Activated CD4-positive, alpha-beta T cell treated with anti-CD3 and anti-CD28 coated beads, Interleukin-2, amount 50 U/mL, for 16 hours (primary cell): ENCODE measurements at places on chromosomes 3 and 15.

GRCh38 chr3:196931828-196932587, 10.3 kb downstream of the NCBP2 start:
- no peak for DNase-seq

GRCh38 chr3:151351219-151351618, 21.9 kb upstream of the P2RY13 start:
- DNase-seq = no peak

GRCh38 chr3:3800685-3801493, 1.7 kb downstream of the LRRN1 start:
- no peak for DNase-seq

DNA sequence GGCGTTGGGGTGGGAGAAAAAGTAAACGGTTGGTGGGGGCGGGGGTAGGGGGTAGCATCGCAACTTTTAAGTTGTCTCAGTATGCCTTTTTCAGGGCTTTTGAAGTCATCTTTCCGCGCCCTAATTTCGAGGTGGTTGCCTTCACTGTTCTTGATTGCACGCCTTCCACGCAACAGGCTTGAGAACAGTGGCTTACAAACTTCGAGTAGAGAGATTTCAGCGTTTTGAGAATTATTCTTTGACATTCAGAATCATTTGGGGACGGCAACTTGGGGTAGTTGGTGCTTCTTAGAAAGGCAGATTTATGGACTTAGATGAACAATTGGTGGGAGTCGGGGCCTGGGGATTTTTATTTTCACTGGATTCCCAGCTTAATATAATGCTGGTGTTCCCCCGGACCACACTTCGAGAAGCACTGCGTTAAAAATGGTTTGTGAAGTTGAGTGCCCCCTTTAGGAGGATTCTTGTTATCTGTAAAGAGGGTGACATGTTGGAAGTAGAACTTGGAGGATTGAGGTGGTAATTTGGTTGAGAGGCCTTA, 880 bp downstream of the PPP4R2 start:
- peak; percentile 62 for DNase-seq

GRCh38 chr3:65600888-65601287, 437.8 kb downstream of the MAGI1 start:
- DNase-seq = no peak

- DNase-seq = no peak
Measured at GRCh38 chr3:53074366-53074696, 28.5 kb upstream of the SFMBT1 start.

DNA sequence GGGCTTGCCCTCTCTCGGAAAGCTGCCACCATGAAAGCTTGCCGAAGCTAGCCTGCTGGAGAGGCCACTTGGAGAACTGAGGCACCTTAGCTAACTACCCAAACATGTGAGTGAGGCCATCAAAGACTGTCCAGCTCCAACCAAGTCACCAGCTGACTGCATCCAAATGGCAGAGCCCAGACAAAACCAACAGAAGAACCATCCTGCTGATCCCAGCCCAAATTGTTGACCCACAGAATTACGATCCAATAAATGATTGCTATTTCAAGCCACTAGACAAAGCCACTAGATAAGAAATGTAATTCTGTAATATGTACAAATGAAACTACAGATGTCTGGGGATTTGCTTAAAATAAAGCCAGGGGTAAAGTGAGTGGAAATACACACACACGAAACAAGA, 109.8 kb upstream of the TRPM1 start:
- no peak for DNase-seq

DNA sequence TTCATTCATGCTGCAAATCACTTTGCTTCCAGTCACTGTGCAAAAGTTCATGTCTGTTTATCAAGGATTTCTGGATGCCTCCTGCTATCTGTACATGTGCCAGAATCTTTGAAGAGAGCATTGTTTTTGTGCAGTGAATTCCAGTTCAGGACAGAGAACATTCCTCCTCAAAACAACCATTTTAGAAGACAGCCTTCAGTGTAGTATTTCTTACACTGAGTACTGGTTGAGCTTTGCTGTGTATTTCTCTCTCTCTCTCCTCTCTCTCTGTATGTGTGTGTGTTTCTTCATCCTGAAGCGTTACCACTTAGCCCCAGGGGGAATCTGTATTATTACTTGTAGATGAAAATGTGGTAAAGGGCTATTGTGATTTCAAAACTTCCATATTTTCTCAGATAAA, 123.8 kb upstream of the CHL1 start:
- no peak for DNase-seq

- no peak for DNase-seq
Measured at GRCh38 chr3:23418026-23418425, 214.9 kb downstream of the UBE2E2 start.

DNA sequence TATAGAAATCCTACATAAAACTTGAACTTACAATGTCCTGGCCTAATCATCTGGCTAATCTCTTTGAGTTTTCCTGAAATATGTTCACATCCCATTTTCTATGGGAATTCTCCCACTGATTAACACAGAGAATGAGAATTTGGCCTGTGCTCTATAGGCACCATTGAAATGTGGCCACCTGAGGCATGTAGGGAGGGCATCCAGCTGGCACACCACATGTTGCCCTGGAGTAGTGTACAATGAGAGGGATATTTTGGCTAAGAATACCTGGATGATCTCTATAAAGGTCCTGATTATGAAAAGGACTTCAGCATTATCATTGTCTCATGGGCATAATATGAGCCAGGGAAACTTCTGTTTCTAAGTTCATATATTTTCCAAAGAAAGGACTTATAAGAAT, 324.0 kb downstream of the ZBTB20 start:
- no peak for DNase-seq
